ENCODE measurements at places on chromosomes 7 and 10.

DNA sequence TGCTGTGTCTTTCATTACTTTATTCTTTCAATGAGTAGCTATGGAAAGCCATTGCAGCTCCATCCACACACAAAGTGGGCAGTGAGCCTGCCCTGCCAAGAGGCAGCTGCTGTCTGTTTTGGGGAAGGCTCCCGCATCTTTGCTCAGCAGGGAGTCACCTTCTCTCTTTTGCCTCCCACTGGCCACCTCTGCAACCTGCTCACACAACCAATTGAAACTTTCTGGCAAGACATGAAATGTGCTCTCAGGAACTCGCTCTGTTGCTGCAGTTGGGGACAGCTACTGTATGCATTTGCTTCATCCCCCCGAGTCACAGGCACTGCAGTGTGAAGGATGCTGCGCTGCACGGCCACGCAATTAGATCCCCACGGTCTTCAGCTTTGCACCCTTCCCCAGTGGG is 244.8 kb upstream of the NFE2L3 start:
- DNase-seq: no peak

DNA sequence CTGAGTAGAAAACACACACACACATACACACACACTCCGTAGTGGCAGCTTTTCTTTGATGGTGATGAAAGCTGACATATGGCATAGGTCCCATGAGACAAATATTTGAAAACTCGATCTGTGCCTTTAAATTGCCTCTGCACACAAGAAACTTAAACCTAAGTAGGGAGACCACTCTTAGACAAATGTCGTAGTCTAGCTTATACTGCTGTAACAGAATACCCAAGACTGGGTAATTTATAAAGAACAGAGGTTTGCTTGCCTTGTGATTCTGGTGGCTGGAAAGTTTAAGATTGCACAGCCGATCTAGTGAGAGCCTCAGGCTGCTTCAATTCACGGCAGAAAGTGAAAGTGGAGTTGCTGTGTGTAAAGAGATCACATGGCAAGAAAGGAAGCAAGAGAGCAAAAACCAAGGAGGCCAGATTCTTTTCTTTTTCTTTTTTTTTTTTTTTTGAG is 489.4 kb upstream of the SORCS1 start:
- no peak for DNase-seq

DNA sequence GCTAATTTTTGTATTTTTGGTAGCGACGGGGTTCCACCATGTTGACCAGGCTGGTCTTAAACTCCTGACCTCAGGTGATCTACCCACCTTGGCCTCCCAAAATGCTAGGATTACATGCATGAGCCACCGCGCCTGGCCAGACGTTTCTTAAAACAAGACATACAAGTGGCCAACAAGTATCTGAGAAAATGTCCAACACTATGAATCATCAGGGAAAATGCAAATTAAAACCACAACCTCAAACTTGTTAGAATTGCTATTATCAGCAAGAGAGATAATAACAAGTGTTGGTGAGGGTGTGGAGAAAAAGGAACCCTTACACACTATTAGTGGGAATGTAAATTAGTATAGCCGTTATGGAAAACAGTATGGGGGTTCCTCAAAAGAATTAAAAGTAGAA is 148.6 kb downstream of the SUGCT start:
- no peak for DNase-seq

DNA sequence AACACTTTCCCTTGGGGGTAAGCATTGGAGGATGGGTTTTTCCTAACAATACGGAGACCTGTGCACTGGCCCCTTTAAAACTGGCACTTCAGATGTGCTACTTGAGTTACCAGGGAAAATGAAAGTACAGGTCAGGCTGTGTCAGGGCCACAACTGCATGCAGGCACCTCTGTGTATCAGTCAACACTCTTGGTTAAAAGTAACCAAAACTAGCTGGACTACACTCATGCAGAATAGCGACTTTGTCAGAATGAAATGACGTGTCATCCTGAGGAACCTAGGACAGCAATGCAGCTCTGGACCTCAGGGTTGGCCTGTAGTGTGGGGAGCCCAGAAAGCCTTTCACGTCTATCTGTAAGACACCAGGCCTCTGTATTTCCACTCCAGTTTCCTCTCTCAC is 33.8 kb upstream of the SMKR1 start:
- DNase-seq: no peak

DNA sequence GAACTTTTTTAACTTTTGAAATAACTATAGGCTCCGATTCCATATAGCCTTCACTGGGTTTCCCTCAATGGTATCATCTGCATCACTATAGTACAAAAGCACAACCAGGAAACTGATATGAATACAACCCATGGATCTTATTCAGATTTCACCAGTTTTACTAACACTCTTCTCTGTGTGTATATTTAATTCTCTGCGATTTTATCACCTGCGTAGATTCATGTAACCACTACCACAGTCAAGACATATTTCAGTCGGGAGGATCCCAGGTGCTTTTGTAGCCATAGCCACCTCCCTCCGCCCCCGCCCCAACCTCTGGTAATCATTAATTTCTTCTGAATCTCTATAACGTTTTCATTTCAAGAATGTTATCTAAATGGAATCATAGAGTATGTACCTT is 82.8 kb upstream of the C7orf33 start:
- DNase-seq: no peak

- DNase-seq: no peak
Measured at GRCh38 chr7:69657331-69657730, 59.1 kb downstream of the AUTS2 start.

- DNase-seq: no peak
Measured at GRCh38 chr7:106866298-106867281, 1.5 kb downstream of the PIK3CG start.

DNA sequence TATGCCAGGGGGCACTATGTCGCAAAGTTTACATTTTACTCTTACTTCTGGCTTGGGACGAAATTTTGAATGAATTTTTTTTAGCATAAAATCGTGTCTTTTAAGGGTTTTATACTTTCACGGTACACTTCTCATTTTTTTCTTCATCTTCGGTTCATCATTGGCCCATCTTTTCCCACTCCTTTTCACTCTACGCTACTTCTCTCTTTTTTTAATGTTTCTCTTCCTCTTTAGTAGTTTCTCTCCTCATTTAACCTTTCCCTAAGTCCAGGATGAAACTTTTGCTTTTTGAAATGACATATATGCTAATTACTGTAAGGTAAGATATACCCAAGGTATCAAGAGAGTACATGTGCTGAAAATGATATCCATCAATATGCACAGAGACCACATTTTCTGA is 39.5 kb downstream of the C7orf33 start:
- no peak for DNase-seq

GRCh38 chr10:79074732-79075131 is 6.0 kb downstream of the ZMIZ1 start:
- no peak for DNase-seq

- no peak for DNase-seq
Measured at GRCh38 chr7:69787736-69788431, 189.6 kb downstream of the AUTS2 start.

DNA sequence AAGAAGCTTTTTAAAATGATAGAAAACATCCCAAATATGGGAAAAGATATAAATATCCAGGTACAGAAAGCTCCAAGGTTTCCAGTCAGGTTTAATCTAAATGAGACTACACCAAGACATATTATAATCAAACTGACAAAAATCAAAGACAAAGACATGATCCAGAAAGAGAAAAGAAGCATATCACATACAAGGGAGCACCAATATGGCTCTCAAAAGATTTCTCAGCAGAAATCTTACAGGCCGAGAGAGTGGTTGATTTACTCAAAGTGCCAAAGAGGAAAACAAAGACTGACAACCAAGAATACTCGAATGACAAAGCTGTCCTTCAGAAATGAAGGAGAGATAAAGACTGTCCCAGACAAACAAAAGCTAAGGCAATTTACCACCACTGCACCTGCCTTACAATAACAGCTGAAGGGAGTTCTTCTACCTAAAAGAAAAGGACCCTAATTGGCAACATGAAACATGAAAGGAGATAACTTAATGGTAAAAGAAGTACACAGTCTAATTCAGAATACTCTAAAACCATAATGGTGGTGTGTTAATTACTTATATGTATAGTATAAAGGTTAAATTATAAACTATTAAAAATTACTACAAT is 25.4 kb downstream of the OR2A14 start:
- no peak for DNase-seq

- DNase-seq: no peak
Measured at GRCh38 chr7:115679423-115679822, 351.1 kb downstream of the TFEC start.

DNA sequence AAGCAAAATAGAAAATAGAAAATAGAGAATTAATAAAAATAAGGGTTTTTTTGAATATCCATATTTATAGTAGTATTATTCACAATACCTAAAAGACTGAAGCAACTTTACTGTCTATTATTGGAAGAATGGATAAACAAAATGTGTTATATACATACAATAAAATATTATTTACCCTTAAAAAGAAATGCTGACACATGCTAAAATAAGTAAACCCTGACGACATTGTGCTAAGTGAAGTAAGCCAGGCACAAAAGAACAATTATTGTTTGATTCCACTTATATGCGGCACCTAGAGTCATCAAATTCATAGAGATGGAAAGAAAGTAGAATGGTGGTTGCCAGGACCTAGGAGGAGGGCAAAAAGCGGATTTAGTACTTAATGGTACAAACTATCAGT is 39.0 kb downstream of the LRRC17 start:
- DNase-seq: no peak

GRCh38 chr7:19853261-19853832 is 79.9 kb upstream of the TMEM196 start:
- no peak for DNase-seq

DNA sequence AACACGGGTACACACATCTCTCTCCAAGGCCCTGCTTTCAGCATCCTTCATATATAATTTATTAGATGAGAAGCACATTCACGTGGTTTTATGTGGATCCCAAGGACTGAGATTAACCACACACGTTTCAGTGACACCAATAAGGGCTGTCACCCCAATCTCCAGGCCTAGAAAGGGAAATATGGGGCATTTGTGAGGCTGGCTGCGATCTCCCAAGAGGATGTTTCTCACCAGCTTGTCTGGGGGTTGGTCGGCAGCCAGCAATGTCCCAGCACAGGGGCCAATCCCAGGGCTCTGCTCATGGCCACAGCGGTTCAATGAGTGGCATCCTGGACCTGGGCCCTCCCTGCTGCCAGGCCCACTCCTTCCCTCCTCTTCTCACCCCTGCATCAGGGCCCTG is 115.5 kb downstream of the ITIH5 start:
- DNase-seq: no peak

GRCh38 chr10:11716686-11717085 is 25.5 kb upstream of the ECHDC3 start:
- no peak for DNase-seq

DNA sequence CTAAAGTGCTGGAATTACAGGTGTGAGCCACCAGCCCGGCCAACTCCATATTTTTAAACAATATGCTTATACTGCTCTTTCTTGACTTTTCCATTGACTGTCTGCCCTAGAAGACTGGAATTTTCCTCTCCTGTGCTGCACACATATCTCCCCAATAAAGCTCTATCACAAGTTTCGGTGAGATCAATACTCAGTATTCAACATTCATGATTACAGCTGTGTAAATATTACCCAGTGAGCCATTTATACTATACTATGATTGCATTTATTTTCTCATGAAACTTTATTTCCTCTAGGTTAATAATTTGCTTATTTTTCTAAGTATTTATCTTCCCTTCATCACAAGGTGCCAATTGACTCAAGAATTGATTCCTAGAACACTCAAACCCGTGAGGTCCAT is 48.5 kb upstream of the GRID1 start:
- no peak for DNase-seq

DNA sequence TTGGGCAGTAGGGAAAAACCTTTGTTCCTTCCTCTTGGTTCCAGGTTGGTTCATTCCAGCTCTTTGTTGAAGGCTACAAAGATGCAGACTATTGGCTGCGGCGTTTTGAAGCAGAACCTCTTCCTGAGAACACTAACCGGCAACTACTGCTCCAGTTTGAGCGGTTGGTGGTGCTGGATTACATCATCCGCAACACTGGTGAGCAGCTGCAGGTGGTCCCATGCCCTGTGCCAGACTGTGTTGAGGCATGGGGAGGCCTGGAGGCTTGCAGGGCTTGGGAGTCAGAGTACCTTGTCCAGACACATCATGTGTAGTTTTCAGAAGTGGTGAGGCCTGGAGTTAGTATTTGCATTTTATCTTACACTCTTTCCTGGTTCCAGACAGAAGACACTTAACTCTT is 16.3 kb downstream of the PI4K2A start:
- no peak for DNase-seq

DNA sequence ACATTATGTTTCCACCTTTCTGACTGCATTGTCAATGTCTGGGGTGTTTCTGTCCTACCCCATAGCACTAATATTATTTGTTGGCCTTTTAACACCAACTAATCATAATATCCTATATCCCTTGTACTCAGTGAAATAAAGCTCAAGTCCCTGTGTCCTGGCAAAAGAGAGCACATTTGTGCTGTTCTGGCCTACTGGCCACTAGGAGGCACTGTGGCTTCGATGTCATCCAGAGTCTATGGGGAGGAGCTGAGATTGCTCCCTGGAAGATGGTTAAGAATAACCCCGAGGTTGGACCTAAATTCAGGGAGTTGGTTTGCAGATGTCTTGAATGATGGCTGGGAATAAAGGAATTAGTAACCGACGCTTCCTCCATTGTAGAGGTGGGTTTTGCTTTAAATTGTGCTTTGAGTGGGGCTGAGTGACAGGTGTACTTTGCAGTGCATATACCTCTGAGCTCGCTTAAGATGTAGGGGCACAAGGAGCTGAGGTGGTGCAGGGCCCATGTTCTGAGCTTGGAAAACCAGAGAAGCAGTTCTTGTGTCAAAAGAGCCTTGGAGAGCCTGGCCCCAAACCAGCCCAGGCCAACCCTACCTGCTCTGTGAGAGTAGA is 191.2 kb upstream of the PRSS1 start:
- DNase-seq: no peak

- no peak for DNase-seq
Measured at GRCh38 chr10:11680496-11680895, 61.7 kb upstream of the ECHDC3 start.

DNA sequence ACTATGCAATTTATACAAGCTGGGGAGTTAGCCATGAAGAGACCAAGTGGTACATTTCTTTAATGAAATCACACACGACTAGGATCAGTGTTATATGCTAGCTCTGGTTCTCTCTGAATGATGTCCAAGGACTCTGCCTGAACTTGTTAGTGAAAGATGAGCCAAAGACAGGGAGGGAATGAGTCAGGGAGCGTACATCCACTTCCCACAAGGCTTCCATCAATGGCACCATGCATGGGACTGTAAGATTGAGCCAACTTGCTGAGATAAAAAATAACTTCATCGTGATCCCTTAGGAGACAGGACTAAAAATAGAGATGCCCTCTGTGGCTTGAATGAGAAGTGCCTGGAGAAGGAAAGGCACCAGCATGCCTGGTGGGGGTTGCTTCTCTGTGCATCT is 629.7 kb downstream of the ACTR3B start:
- DNase-seq: no peak

DNA sequence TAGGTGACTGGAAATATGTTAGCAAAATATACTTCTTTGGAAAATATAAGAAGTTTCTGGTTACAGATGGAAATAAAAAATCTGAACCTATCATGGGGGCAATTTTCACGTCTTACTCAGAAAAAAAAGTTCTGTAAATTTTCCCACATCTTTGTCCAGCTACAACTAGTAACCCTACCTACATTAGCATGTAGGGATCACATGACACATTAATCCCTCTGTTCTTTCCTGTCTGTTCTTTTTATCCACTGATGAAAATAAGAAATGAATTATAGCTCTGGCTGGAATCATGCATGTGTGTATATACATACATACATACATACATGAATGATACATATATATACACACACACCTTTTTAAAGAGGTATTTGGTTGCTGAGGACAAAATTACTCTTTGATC is 3.6 kb upstream of the FAM53B start:
- DNase-seq: no peak

GRCh38 chr7:6157685-6158423 is 114.6 kb downstream of the CYTH3 start:
- no peak for DNase-seq

All from stimulated activated CD8-positive, alpha-beta memory T cell treated with anti-CD3 and anti-CD28 coated beads, Interleukin-7, amount 100 ng/mL, for 24 hours (primary cell).